A549 treated with DMSO at 1 μM for 4 hours (cell line): ENCODE measurements at places on chromosomes 11 and 22. TPM values are rescaled to one million over a fixed set of nuclear protein-coding genes. Genes with fewer than 3 reads are reported as not detected.

OR52E8 gene
- not detected in 5 replicates for total RNA-seq

DENND5A gene
- 40.9 to 66.4 TPM (median 49.3 TPM) in 5 replicates for total RNA-seq

PKP3 gene
- 31.8 to 41.0 TPM (median 36.8 TPM) in 5 replicates for total RNA-seq

OR51B4 gene
- not detected in 5 replicates for total RNA-seq
